ENCODE measurements at places on chromosomes 11 and 22.

GRCh38 chr11:118048472-118049370 is 28.2 kb upstream of the TMPRSS4 start:
- no peak for DNase-seq

GRCh38 chr11:112382561-112382960 is 121.9 kb upstream of the PLET1 start:
- no peak for DNase-seq

- DNase-seq = peak; percentile 79
These were observed 82.3 kb downstream of the RCN1 start for GRCh38 chr11:32172848-32173834.

- DNase-seq = no peak
These were observed 48.7 kb downstream of the FDX1 start for GRCh38 chr11:110478410-110478809.

- no peak for DNase-seq
These were observed 46.8 kb upstream of the MYO18B start for GRCh38 chr22:25695146-25695545.

- no peak for DNase-seq
These were observed 37.5 kb downstream of the RSF1 start for GRCh38 chr11:77783025-77783424.

DNA sequence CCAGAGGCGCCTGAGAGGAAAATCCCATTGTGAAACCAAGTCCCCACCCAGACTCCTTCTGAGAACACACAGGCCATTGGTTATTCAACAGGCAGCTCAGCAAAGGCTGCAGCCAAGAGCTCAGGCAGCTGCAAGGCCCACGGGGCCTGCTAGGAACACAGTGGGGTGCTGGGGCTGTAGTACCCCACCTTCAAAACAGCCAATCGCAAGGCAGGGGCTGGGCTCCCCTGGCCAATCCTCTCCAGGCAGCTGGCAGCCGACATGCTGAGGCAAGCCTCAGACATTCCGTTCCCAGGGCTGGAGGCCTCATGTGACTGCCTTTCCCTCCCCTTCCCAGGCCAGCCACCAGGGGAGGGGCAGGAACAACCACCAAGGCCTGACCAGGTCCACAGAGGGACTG is 6.6 kb downstream of the PRODH start:
- no peak for DNase-seq

GRCh38 chr11:124884340-124884739 is 13.3 kb downstream of the ROBO4 start:
- DNase-seq = no peak

DNA sequence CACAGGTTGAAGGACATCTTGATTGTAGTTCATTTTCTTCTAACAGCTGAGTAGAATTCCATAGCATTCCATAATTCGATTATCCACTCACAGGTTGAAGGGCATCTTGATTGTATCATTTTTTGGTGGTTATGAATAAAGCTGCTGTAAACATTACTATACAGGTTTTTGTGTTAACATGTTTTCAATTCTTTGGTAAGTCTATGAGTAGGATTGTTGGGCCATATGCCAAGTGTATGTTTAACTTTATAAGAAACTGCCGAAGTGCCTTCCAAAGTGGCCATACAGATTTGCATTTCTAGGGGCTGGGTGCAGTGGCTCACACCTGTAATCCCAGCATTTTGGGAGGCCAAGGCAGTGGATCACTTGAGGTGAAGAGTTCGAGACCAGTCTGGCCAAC is 44.6 kb downstream of the ANKRD42 start:
- DNase-seq = no peak

DNA sequence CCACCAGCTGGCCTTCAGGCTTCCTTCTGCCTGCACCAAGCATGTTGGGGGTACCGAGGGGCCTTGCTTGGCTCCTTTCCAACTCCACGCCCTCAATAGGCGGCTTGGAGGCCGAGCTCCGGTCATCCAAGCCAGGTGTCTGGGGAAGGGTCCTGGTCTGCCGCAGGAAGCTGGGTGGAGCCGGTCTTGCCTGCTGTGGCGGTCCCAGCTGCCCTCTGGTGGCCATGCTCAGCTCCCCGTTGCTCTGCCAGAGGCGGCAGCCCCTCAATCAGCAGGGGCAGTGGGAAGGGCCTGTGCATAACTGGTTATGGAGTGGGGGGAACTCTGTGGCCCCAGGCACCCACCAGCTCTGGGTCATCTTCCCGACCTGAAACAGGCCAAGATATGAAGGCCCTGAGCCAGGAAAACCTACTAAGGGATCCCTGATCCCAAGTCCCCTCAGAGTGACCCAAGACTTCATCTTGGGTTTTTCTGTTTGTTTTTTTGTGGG is 3.2 kb downstream of the ARVCF start:
- peak; percentile 53 for DNase-seq

GRCh38 chr11:106585061-106585460 is 433.2 kb downstream of the GUCY1A2 start:
- peak; percentile 53 for DNase-seq

DNA sequence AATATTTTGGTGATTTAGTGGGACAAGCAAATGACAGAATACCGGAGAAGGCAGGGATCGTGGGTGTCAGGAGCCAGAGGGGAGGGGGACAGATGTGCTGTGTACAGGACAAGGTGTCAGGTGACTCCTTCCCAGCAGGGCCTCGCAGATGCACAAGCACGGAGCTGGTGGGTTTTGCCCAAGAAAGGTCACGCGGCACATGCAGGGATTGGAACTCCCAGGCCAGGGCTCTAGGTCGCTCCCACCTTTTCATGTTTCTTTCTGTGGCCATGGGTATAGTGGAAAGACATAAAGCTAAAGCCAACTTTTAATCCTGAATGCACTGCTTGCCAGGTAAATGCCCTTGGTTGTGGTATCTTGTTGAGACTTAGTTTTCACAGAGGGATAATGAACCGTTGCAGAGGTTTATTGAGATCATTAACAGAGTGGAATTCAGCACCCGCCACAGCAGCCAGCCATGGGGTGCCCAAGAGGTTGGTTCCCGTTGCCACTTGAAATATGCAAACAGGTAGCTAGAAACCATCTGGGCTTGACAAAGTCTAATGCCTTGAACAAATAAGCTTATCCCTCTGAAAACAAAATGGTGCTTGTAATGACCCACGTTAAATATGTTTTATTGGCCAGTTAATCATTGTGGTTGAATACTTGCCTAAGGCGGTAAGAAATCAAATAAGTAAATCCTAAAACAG is 10.1 kb downstream of the C22orf23 start:
- DNase-seq = no peak

GRCh38 chr22:20438427-20438677 is 727 bp upstream of the SCARF2 start:
- no peak for DNase-seq

DNA sequence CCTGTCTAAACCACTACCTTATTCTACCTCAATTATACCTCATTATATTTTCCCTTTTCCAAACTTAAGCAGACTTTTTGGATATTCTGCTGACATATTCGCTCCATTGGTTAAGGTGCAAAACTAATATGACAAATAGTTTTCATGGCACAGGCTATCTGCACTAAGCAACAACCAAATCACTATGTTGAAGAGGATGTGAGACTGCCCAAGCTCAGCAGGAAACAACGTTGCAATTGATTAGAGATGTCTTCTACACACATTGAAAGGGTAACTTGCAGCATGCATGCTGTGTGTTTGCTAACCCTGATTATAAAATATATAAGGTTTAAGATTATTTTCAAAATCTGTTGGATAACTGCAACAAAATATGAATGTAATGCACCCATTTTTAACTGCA is 61.6 kb downstream of the STK33 start:
- no peak for DNase-seq

DNA sequence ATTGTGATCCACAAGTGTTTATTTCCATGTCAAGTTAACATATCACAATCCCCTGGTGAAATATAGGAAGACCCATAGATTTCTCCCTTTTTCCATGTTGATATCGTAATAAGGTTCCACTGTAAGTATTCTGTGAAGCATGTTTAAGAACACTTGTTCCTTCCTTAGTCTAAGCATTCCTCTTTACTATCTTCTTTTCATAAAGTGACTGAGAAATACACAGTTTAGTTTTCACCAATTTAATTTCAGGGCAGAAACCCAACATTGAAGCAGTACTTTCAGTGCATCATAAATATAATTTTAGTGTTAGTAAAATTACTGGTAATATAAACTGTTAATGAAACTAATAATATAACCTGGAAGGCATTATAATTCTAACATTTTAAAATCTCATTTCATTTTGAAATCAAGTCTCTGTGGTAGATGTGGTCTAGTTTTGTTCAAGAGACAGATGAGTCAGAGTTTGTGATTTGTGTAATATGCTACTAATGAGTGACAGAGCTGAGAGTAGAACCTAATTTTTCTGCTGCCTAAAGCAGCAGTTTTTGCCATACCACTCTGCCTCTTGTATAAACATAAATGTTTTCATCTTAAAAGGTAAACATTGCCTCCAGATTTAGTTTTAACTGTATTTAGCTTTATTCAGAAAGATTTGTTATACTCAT is 79.4 kb downstream of the ATM start:
- peak; percentile 36 for DNase-seq

GRCh38 chr11:34308049-34308912 is 49.5 kb downstream of the ABTB2 start:
- no peak for DNase-seq

DNA sequence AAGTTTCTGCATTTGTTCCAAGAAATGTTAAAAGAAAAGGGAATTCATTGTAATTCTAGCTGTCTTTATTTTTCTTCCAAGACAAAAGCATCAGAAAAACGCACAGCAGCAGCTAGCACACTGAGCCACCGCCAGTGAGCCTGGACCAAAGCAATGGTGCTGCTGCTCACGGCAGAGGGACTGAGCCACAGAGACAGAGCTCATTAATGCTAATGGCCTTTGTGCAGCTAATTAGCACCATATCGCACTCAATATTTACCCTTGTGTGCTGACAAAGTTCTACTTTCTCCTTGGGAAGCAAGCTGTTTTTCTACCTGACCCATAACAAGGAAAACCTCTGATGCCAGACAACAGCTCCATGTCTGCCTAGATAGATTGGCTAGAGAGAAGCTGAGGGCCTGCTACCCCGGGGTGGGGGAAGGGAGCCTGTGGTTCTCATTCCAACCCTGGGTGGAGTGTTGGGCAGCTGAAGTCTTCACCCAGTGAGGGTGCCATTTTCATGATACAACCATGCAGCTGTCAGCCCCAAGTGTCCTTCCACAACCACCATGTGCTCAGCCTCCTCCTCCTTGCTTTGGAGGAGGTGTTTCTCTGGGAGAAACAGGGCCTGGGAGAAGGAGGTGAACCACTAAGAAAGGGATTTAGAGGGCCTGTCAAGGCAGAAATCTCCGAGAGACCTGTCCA is 131.1 kb upstream of the NCAM1 start:
- DNase-seq = no peak

DNA sequence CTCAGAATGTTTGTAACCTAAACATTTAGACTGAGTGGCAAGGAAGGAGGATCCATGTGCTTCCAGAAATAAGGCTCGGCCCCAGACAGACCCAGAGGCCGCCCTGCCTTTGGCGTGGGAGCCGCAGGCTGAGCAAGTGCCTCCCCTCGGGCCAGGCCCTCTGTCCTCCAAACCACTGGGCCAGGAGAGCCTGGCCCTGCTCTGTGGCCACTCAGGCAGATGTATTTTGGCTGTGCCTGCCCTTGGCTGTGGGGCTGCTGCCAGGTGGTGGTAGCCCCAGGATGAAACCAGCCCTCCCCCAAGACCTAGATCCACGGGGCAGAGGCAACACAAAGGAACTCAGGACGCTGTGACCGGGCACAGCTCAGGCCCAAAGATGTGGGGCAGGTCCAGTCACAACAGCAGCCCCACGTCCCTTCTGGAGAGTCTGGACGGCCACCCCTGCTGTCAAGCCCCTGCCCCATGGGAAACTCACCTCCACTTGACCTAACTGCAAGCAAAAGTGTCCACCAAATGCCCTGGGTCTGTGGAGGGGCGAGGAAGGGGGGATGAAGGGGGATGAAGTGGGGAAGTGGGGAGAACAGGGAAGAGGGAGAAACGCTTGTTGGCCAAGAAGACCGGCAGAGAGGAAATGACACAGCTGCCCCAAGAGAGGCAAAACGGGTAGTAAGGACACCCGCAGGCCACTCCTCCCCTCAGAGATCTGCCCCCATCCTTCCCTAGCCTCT is 24.0 kb downstream of the PISD start:
- peak; percentile 49 for DNase-seq

- DNase-seq = no peak
These were observed 678.6 kb upstream of the ANO5 start for GRCh38 chr11:21514316-21514715.

DNA sequence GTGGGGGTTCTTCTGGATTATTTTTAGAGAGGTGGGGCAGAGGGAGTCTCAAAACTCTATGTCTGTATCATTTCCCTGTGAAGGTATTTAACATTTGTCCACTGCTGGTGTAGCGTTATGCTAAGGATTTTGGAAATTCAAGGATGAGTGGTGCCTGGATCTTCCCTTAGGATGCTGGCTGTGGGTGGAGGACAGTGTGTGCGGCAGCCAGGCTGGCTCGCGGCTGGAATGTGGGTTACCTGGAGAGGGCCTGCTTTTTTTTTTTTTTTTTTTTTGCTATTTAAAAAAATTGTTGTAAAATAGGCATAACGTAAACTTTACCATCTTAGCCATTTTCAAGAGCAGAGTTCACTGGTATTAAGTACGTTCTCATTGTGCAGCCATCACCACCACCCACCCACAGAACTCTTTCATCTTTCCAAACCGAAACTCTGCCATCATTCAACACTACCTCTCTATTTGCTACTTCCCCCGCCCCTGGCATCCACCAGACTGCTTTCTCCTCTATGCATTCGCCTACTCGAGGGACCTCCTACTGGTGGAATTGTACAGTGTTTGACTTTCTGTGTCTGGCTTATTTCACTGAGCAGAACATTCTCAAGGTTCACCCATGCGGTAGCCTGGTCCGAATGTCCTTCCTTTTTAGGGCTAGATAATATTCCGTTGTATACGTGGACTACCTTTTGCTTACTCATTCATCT is 67.1 kb downstream of the PARVB start:
- peak; percentile 31 for DNase-seq

DNA sequence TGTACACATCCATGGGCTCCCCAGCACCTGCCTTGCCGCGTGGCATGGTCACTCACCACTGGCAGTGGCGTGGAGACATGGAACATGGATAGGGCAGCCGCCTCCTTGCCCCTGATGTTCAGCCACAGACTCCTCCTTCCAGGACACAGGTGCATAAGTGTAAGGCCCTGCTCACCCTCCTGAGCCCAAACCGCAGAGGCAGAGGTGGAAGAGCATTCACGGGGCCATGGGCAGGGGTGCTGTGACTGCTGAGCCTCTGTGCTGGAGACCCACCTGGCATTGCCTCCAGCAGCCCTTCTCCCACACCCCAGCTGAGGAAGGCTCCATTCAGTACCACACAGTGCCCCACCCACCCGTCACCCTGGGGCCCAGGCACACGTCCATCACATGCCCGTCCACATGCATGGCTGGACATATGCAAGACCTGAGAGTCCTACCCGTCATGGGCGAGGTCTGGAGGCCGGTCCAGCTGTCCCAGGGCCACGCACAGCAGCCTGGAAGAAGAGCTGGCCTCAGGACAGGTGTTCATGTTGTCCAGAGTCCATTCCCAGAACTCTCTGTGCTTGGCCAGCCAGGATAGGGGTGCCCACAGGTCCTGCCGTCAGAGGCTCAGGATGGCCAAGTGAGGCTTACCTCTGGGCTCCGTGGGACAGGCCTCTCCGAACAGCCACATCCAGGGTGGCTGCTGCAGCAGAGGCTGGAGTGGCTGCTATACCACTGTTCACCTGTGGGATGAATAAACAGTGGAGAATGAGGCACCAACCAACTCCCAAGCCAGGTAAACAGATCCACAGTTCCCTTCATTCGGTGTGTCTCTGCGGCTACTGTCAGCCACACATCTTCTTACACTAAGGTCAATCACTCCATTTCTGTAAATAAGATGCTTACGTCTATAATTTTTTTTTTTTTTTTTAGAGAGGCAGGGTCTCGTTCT is 1.7 kb upstream of the TUBGCP6 start:
- no peak for DNase-seq

- DNase-seq = peak; percentile 34
These were observed at the start of gene CHRM4 for GRCh38 chr11:46391578-46392420. TSS of gene CHRM4 (minus strand) at chr11:46391776. CDS start at chr11:46386557, 5,219 bp downstream.
